Activated naive CD4-positive, alpha-beta T cell treated with anti-CD3 and anti-CD28 coated beads, Interleukin-2, amount 10 ng/mL, durations not matched to agents 7 days and 5 days (primary cell): ENCODE measurements at places on chromosomes 2 and 18.

DNA sequence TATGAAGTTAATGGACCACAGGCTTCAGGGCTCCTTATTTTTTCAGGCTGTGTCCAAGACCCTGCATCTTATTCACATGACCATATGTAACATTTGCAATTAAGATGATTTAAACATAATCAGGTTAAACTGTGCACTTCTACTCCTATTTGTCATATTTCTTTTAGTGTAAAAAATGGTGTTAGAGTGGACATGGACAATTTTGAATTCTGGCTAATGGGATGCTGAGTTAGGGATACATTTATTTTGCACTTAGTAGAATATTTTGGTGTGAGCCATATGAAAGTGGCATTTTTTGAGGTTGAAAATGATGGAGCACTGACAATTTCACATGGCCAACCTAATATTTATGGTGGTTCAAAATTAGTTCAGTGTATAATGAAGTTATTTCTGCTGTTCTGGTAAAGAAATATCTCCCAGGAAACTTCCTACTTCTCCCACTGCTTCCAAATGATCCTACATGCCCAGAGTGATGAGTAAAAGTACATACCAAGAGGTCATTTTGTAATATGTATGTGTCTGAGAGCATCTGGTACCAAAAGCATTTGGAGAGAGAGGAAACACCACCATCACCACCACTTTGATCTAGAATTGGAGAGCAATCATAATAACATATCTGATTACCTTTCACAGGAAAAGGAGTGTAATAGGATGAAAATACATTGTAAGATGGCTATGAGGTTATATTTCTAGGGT, 36.0 kb downstream of the GULP1 start:
- H3K4me1 ChIP-seq: no peaks in the 10 kb centered on the region
- no peak overlapping the region for H3K4me3 ChIP-seq
- H3K27me3 ChIP-seq: no peaks in the 10 kb centered on the region
- no peaks in the 10 kb centered on the region for H3K36me3 ChIP-seq
- DNase-seq: no peak

DNA sequence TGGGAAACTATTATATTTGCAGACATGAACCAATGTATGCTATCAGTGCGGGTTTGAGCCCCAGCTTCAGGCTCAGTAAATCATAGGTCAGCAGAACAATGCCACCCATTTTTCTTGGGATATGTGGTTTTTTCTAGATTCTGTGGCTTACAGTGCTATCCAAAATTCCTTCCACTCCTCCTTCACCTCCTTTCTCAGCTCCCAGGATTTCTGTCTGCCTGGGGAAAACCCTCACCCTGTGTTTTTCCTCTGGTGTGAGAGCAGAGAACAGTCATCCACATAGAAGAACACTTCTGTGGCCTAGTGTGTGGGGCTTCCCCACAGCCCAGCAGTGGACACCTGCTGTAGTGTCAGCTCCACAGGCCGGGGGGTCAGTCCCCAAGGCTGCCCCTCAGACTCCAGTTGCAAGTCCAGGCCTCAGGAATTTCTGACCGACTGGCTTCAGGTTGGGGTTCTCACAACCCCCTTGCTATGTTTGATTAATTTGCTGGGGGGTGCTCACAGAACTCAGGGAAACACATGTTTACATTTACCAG, 238.2 kb downstream of the LDLRAD4 start:
- no peak for DNase-seq
- peaks cover 25% of the 10 kb centered on the region for H3K36me3 ChIP-seq
- no peaks in the 10 kb centered on the region for H3K27me3 ChIP-seq
- H3K4me3 ChIP-seq: no peak overlapping the region

DNA sequence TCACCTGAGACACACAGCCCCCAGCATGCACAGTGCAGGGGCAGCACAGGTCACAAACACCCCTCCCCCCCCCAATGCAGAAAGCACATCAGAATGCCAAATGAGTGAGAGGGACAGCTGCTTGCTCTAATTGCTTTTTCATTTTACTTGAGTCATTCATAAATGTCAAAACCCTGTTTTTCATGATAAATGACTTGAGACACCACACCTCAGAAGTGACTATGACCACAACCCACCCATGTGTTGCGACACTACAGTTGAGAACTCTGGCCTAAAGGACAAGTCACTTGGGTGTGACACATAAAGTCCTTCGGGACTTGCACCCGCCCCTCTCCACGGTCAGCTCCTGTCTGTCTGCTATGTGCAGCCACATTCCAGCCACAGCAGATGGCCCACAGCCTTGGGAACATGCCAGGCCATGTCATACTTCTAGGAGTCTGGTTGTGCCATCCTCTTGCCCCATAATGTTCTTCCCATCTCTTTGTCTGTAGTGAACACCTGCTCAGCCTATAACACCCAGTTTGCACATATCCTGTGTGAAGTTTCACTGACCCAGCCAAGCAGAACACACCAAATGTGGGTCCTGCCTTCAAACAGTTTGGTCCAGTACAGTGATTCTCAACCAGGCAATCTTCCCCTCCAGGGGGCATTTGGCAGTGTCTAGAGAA, 30.2 kb upstream of the RIOK3 start:
- no peaks in the 10 kb centered on the region for H3K27me3 ChIP-seq
- no peak overlapping the region for H3K27ac ChIP-seq
- H3K4me3 ChIP-seq: no peak overlapping the region

- H3K36me3 ChIP-seq: no peaks in the 10 kb centered on the region
- no peaks in the 10 kb centered on the region for H3K4me1 ChIP-seq
- H3K27ac ChIP-seq: no peak overlapping the region
- no peak overlapping the region for H3K4me3 ChIP-seq
- no peaks in the 10 kb centered on the region for H3K27me3 ChIP-seq
Measured at GRCh38 chr2:156700681-156701080, 264.5 kb downstream of the GPD2 start.

- H3K4me1 ChIP-seq: no peaks in the 10 kb centered on the region
- DNase-seq: no peak
- no peak overlapping the region for H3K4me3 ChIP-seq
- no peaks in the 10 kb centered on the region for H3K36me3 ChIP-seq
Measured at GRCh38 chr18:41461114-41461513, 493.9 kb upstream of the PIK3C3 start.
